ENCODE measurements at places on chromosomes 16 and 17.
A peak's percentile ranks its signal among the peaks of the same experiment; 100 is the strongest.

DNA sequence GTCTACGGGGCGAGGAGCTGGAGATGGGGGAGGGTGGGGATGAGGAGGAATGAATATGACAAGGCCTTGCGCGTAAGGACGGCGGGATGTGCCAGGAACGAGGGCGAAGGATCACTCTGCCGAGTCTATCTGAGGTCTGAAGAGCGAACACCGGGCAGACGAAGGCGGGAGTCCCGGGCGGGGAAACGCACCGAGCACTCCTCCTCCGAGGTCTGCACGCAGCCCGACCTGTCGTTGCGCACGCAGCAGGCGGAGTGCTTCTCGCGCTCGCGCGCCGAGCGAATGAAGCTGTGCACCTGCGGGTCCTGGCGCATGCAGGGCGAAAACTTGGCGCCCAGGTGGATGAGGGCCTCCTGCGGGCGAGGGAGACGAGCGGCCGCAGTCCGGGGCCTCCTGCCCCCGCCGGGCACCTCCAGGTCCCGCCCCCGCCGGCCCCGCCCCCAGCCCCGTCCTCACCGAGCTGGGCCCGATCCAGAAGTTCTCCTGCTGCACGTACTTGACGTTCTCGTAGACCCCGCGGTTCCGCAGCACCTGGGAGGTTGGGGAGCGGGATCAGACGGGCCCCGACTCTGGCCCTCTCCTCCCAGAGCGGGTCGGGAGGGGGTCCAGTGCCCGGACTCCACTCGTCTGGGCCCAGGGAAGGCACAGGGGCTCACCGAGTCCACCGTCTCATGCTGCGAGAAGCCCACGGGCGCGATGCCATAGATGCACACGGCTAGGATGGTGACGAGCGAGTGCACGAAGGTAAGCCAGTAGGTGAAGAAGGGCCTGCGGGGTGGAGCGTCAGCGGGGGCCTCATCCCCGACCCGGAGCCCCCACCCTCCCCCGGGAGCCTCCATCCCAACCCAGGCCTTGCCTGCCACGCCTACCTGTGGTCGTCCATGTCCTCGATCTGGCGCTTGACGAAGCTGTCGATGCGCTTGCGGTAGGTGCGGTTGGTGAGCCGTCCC, 7.6 kb downstream of the SNRNP25 start:
- no peak for DNase-seq

DNA sequence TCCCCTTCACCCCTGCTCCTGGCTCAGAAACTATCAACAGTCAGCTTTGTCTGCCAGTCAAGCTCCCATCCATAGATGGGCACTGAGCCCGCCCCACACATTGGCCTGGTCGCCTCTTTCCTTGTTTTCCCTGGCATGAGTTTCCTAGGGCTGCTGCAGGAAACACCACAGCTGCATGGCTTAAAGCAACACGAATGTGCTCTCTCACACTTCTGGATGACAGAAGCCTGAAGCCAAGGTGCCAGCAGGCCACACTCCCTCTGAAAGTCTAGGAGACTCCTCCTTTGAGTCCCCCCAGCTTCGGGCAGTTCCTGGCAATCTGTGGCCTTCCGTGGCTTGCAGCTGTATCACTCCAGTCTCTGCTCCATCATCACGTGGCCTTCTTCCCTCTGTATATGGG, 69.9 kb downstream of the TBC1D16 start:
- no peak for DNase-seq

DNA sequence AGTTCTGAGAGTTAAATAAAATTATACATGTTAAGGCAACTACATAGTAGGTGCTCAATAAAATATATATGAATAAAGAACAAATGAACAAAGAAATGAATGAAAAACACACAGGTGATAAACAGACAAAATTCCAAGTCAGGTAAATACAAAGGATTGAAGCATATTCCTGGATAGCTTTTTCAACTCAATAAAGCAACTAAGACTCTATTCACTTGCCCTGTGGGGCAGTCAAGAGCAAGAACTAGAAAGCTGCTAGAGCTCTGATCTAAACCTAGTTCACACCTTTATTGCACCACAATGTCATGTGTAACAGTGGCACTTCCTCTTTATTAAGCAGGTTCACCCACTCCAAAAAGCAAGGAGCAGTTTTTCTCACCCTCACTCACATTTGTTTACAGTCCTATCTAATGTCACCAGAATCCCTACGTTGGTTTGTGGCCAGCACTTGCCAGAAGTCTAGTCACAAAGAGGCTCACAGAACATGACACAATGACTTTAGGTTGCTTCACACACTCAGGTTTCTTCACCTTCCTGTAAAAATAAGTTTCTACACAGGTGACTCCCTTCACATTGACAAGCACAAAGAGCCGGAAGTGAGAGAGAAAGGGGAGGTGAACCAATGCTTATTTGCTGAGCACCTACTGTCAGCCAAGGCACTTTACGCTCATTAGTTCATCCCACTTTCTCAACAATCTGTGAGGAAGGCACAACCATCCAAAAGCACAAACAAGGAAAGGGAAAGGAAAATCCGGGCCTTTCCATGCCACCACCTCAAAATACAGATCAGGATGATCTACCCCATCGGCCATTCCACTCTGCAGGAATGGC, 70.8 kb downstream of the XPO6 start:
- no peak for DNase-seq

DNA sequence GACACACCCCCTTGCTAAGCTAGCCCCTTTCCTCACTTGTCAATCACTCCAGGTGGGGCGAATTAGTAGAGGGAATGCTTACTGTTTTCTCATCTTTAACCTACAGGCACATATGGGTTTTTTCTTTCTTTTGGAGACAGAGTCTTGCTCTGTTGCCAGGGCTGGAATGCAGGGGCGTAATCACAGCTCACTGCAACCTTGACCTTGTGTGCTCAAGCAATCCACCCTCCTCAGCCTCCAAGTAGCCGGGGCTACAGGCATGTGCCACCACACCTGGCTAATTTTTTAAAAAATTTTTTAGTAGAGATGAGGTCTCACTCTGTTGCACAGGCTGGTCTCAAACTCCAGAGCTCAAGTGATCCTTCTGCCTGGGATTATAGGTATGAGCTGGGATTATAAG, 38.7 kb upstream of the RHBDL3 start:
- DNase-seq = no peak

- no peak for DNase-seq
Observed at GRCh38 chr17:64146418-64147109, 16.6 kb upstream of the ERN1 start.

- DNase-seq = no peak
Observed at GRCh38 chr16:52367821-52368220, 179.1 kb downstream of the TOX3 start.

- DNase-seq = peak; percentile 49
Observed at GRCh38 chr16:14300705-14301168, 229.6 kb downstream of the MRTFB start.

GRCh38 chr17:21357696-21358656, 18.2 kb upstream of the KCNJ12 start:
- DNase-seq = no peak

GRCh38 chr17:63435681-63436522, 10.2 kb downstream of the CYB561 start:
- DNase-seq = no peak

GRCh38 chr16:11315510-11315909, 29.7 kb upstream of the RMI2 start:
- DNase-seq = peak; percentile 40

DNA sequence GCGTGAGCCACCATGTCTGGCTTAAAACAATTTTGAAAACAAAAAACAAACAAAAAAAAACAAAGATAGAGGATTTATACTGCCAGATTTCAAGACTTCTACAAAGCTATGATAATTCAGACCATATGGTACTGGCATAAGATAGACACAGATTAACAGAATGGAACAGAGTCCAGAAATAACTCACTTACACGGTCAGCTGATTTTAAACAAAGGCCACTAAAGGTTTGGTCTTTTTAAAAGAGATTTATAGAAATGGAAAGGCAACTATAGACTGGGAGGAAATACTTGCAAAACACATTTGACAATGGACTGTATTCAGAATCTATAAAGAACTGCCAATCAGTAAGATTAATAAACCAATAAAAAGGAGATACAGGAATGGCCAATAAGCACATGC, 48.6 kb upstream of the MNT start:
- no peak for DNase-seq

- no peak for DNase-seq
Observed at GRCh38 chr17:10648956-10649355, 8.2 kb downstream of the MYH3 start.

- DNase-seq = no peak
Observed at GRCh38 chr17:11035681-11036080, 197.8 kb upstream of the PIRT start.

DNA sequence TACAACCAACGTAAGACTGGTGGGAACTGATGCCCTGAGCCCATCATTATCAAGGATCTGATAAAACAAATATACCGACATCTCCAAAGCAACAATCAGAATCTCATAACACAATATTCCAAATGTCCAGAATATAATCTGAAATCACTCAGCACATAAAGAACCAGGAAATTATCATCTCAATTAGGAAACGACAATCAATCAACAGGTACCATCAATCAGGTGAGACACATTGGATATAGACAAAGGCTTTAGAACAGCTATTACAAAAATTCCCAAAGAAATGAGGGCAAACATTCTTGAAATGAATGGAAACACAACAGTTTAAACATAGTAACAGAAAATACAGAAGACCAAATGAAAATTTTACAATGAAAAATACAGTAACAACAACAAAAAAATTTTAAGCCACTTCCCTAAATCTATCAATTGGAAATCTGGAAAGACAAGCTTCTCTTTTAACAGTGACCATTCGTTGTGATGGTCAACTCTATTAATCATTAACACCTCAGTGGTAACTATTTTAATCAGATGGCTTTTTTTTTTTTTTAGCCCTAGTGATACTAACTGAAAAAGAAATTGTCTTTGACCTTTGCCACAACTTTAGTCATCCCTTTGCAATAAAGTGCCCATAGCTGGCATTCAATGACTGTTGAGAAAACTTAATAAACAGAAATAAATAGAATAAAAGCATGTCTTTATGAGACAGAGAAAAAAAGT, 70.4 kb downstream of the USP32 start:
- DNase-seq = no peak

- no peak for DNase-seq
Observed at GRCh38 chr17:80475910-80476876, at the start of gene NPTX1. Gene NPTX1, minus strand, starts transcription at chr17:80476607. Its CDS starts 161 bp downstream, at chr17:80476446.

- no peak for DNase-seq
Observed at GRCh38 chr17:65589321-65589720, 27.9 kb upstream of the AXIN2 start.

- no peak for DNase-seq
Observed at GRCh38 chr16:55325458-55326109, 1.6 kb downstream of the IRX6 start.

DNA sequence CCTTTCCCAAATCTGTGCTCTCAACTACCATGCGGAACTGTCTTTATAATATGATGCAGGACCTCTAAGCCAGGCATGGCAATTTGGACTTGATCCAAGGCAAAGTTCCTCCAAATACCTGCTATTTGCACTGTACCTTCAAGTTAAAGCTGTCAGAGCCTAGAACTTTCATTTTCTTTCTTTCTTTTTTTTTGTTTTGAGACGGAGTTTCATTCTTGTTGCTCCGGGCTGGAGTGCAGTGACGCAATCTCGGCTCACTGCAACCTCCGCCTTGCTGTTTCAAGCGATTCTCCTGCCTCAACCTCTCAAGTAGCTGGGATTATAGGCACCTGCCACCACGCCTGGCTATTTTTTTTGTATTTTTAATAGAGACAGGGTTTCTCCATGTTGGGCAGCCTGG, 51.7 kb downstream of the ARHGAP27 start:
- no peak for DNase-seq

Data from fibroblast of skin of left biceps (primary cell).